ENCODE measurements at places on chromosomes 4 and X.
A peak's percentile ranks its signal among the peaks of the same experiment; 100 is the strongest.

- peak; percentile 27 for DNase-seq
Measured at GRCh38 chr4:186726426-186727168, 2.9 kb upstream of the FAT1 start.

GRCh38 chr4:140239311-140239710 is 85.3 kb upstream of the MAML3 start:
- no peak for DNase-seq

- no peak for DNase-seq
Measured at GRCh38 chrX:683576-683975, 53.0 kb downstream of the SHOX start.

DNA sequence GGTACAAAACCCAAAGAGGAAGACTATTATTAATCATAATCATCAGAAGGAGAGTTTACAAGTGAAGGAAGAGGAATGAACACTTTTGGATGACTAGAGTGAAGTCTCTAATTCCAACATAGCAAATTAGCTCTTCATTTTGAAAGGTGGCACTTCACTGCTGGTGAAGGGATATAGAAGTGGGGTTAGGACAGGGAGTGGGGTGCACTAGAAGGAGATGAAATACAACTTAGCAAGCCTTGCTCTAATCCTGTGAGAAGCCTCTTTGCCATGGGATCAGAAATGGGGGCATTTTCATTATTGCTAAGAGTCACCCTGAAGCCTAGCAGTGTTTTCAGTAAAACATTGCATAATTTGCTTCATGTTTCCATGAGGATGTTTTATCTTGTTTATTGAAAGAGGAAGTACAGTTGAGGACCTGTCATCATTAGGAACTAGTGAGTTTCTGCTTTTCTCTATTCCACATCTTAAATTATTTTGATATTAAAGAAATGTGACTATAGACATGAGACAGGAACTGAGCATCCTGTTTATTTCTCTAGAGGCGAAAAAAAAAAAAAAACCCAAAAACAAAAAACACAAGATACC is 9.3 kb upstream of the GRPR start:
- DNase-seq = no peak

- DNase-seq = no peak
Measured at GRCh38 chrX:150692831-150693724, at the start of gene MTMR1. MTMR1 (plus strand) TSS chrX:150693396; CDS start chrX:150693531, 135 bp downstream.

- no peak for DNase-seq
Measured at GRCh38 chr4:41957634-41958033, 22.4 kb downstream of the TMEM33 start.

DNA sequence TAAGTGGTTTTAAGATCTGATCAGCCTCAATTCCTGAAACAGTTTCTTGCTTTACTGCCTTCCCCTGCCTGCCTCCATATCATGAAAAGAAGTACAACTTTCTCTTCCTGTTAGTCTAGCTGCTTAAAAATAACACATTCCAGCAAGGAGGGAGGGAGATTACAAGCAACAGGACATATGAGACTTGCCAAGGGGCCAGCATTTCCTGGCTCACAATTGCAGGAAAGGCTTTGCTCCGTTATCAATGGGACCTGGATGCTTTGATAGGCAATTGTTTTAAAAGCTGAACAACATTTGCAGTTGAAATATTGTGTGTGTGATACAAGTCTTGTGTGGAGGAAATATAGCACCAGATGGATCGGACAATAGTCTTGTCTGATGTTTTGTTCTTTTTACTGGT is 425.0 kb downstream of the FAT4 start:
- no peak for DNase-seq

DNA sequence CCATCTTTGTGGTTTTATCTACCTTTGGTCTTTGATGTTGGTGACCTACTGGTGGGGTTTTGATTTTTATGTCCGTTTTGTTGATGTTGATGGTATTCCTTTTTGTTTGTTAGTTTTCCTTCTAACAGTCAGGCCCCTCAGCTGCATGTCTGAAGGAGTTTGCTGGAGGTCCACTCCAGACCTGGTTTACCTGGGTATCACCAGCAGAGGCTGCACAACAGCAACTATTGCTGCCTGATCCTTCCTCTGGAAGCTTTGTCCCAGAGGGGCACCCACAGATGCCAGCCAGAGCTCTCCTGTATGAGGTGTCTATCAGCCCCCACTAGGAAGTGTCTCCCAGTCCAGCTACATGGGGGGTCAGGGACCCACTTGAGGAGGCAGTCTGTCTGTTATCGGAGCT is 199.3 kb upstream of the WDFY3 start:
- no peak for DNase-seq

DNA sequence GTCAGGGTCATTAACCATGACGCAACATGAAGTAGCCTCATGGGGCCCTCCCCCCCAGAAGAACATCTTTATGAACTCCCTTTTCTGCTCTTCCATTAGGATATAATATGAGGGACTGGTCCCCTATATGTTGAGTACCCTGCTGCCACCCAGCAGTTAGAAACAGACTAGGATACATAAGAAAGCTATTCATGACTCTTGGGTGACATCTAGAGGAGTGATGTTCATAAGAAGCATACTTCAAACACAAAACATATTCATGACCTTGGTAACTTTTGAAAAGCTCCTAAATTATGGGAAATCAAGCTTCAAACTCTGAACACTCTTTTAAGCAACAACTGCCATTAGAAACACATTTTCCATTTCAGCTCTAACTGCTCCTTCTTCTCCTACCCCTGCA is 155.2 kb upstream of the SPIN4 start:
- DNase-seq = no peak

DNA sequence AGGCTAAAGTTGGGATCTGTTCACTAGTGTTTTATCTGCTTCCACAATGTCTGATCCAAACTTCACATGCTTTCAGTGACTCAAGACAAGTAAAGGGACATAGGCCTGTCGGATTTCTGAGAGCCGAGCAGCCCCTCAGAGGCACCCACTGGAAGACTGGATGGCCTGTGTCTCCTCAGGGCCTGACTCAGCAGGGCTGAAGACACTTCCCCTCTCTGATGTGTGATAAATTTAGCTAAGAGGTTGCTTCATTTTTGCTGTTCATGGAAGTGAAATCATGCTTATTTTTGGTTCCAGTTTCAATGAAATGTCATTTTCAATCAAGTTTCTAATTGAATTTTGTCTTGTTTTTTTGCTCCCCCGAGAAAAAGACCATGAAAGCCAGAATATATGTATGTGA is 93.7 kb downstream of the MXRA5 start:
- DNase-seq = no peak

GRCh38 chr4:1503583-1504471 is 97.6 kb upstream of the NKX1-1 start:
- DNase-seq = no peak

DNA sequence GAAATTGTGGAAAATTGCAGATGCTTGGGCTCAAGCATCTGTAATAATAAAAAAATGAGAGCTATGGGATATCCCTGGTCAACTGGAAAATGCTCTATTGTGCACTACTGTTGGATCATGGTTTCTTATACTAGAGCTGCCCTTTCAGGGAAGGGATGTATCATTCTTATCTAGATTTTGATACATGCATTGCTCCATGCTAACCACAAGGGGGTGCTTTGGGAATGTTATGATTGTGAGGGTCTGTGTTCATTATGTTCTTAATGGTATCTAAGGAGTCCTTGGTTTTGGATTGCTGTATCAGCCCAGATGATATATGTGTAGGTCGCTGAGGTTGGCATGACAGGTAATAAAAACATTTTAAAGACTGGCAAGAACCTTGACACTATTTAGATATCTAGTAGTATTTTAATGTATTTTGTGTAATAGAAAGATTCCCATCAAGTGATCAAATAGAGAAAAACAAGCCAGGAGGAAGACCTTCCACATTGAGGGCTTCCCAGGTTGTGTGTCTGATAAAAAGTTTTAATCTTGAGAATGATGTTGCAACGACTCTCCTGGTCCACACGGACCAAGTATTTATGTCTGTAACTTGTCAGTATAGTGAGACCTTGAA is 49.2 kb upstream of the TLR2 start:
- no peak for DNase-seq

DNA sequence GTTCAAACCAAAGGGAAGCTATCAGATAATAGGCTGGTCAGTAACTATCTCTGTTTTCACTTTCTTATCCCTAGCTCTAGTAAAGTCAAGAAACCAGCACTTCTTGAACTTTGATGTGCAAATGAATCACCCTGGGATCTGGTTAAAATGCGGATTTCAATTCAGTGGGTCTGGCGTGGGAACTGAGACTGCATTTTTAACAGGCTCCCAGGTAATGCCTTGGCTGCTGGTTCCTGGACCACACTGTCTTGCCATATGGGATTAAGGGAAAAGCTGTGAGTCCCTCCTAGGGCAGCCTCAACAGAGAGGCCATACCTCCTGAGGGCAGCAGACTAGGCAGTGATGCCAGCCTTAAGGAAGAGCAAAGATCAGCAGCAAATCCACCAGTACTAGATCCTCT is 1.7 kb downstream of the RNF175 start:
- DNase-seq = no peak

DNA sequence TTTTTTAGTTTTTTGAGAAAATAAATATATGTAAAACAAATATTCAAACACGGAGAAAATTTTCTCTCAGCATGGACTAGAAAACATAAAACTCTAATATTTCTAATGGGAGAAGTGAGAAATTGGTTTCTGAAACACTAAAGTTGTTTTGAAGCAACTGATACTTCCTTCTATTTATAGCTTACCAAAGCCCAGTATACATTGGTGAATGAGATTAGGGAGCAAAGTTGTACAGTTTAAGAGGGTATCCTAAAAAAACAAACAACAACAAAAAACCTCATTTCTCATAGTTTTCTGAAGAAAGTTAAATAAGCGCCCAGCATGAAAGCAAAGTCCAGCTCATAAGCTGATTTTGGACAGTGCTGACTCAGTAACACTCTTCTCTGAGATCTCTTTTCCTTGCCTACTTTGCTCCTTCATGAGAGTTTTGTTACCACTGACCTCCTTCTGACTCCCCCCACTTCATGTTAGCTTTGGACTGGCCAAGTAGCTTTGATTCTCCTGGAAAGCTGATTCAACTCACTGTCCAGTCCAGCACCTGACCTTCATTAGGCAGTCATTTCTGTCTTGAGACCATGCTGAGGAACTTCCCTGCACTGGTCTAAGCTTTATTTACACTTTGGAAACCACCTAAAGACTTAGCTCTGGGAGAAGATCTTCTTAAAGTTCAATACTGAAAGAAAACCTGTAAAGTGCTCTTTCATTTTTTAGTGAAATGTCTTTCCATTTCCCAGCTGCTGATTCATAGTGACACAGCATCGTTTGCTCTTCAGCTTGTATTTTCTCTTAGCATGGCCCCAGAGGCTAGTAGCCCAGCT is 21.8 kb upstream of the P2RY10 start:
- DNase-seq = no peak

GRCh38 chr4:145679520-145679919 is 426 bp upstream of the C4orf51 start:
- no peak for DNase-seq

DNA sequence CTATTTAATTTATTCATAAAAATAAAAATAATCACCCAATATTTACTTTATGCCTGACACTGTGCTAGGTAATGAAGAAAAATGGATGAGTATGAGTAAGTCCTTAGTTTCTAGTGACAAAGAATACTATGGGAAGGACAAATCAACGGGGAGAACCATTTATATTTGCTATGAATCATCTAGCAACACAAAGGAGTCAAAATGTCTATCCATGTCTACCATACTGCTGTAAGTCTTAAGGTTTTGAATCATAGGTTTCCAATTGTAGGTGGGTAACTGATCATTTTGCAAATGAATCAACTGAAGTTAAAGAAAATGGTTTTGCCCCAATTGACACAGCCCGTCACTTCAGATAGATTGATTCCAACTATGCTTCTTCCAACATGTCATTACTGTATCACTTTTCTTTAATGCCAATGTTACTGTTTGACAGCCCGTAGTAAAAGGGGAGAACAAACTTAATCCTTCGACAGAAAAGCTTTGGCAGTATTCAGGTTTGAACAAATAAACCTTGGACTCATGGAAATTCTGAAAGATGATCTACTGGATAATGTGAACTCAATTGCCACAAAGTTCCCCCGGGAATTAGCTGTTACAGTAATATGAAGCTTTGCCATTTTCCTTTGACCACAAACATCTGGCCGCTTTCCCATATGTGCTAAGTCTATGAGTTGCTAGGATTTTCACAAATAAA is 3.2 kb downstream of the TDO2 start:
- peak; percentile 37 for DNase-seq

- no peak for DNase-seq
Measured at GRCh38 chr4:176631611-176632010, 161.1 kb downstream of the VEGFC start.

DNA sequence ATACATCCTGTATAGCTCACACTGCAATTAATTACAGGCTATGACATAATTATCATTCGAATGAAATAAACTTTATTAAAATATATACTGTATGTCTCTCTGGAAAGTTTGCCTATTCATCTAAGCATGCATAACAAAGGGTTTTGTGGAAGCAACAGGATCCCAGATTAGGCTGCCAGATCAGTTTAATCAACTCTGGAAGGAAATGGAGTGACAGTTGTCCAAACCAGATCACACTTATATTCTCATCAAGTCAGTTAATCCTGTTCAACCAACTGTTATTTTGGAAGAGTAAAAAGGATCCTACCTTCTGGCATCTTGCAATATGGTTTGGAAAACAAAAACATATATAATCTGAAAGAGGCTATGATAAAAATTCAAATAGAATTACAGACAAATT is 312.2 kb downstream of the FAT4 start:
- DNase-seq = no peak

- DNase-seq = no peak
Measured at GRCh38 chr4:112954286-112954685, 95.2 kb upstream of the ANK2 start.

DNA sequence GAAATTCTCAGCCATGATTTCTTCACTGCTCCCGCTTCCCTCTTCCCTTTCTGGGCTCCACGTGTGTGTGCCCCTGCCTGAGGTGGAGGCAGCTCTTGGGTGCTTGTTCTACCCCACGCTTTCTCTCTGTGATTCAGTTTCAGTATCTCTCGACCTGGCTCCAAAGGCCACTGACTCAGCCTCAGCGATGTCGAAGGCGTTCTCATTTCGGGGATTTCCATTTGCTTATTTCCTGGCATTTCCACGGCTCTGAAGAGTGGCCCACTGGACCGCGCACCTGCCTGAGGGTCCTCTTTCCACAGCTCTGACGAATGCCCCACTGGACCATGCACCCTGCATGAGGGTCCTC is 52.4 kb downstream of the GAK start:
- no peak for DNase-seq

GRCh38 chr4:4524364-4524763 is 17.5 kb downstream of the STX18 start:
- DNase-seq = no peak

DNA sequence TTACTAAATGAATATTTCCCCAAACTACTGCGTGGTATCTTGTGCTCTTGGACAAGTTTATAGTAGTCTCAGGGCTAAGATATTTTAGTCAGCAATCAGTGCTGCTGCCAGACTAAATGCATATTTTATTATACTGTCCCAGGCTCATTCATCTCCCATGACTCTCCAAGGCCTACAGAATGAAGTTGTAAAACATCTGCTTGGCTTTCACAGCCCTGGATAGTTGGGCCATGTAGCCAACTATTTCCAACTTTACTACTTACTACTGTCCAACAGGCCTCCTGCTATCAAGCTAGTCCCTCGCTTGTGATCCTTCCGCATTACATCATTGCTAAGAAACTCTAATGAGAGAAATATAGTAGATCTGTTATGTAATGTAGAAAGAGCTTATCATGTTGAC is 31.4 kb downstream of the MAGEB16 start:
- no peak for DNase-seq

- no peak for DNase-seq
Measured at GRCh38 chr4:122687531-122688061, 44.9 kb upstream of the BBS12 start.
